Osteocyte (in vitro differentiated cells): ENCODE measurements at places on chromosomes 1 and 21. TPM values are rescaled to one million over a fixed set of nuclear protein-coding genes. Genes with fewer than 3 reads are reported as not detected.

CCDC17 gene
- total RNA-seq: 2.2 and 2.4 TPM in 2 replicates

CFAP107 gene
- total RNA-seq: not detected in 2 replicates

SPRR2E gene
- total RNA-seq: not detected in 2 replicates

ROR1 gene
- 20.6 and 21.8 TPM in 2 replicates for total RNA-seq

EPHA2 gene
- 152 and 155 TPM in 2 replicates for total RNA-seq

G0S2 gene
- total RNA-seq: 0.40 TPM in 1 of 2 replicates, not detected in the other

IL10 gene
- total RNA-seq: not detected in 2 replicates

LCE2C gene
- total RNA-seq: not detected in 2 replicates

CLCA1 gene
- total RNA-seq: not detected in 2 replicates

KRTAP20-2 gene
- total RNA-seq: not detected in 2 replicates

DNA sequence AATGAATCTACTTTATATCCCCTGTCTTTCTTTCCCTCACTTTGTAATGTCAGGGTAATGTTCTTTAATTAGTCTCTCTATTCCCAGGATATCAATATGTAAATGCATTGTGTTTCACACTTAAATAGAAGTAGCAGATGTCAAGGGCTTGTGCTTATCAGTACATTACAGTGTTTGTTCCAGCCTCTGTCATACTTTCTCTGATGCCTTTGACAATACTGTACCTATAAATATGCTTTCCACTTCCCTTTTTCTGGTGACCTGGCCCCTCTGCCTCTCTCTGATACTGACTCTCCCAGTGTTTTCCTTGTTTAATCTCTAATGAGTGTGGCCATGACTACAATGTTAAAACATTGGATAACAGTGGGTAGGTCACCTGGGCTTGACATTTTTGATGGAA lies 862.0 kb upstream of the NEGR1 start:
- no peak for DNase-seq
- no peaks in the 10 kb centered on the region for H3K4me1 ChIP-seq

GRCh38 chr1:156487862-156488261 lies 12.7 kb downstream of the MEF2D start:
- H3K4me3 ChIP-seq: no peak overlapping the region
- DNase-seq: no peak
- H3K36me3 ChIP-seq: peaks cover 6% of the 10 kb centered on the region
- H3K4me1 ChIP-seq: peaks cover 53% of the 10 kb centered on the region

DNA sequence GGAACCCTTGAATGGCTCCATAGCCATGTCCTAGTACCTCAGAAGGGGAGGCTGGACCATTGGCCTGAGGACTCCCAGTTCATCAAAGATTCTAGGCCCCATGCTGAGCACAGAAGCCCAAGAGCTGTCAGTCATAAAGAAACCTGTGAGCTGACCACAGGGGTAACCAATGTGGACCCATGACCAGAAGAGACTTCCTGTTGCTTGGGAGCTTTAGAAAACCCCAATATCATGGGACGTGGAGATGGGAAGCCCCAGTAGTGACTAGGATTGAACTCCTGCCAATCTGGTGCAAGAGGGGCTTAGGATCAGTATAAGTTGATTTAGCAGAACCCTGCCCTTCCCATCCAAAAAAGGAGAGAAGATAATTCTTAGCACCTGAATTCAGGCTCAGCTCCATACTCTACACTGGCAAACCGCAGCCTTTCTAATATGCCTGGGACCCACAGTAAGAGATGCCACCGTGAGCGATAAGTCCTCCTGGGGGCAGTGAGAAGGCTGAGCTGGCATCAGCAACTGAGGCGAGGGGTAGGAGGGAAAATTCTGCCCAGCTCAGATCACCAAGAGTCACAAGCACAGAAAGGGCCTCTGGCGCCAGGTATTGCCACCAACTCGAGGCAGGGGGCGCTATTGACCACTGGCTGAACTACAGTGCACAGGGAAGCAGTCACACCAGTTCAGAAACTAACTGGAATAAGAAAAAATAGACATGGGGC lies 108.9 kb downstream of the CAPN8 start:
- no peaks in the 10 kb centered on the region for H3K36me3 ChIP-seq
- no peak for DNase-seq
- H3K4me3 ChIP-seq: no peak overlapping the region
- no peak overlapping the region for H3K27ac ChIP-seq
- no peaks in the 10 kb centered on the region for H3K4me1 ChIP-seq
- no peaks in the 10 kb centered on the region for H3K27me3 ChIP-seq

DNA sequence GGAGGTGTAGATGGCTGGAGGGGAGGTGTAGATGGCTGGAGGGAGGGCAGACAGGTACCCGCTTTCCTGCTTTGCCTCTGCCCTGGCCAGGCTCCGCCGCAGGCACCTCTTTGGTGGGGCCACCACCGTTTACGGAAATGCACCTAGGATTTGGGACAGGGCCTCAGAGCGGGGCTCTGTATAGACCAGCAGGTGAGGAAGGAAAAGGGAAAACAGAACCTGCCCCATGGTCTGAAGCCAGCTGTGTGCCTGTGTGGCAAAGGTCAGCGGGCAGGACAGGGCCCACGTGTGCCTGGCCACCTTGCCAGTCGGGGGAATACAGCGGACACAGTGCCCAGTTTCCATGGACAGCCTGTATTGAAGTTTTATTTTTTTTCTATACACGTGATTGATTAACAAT lies 12.1 kb upstream of the PTTG1IP start:
- H3K36me3 ChIP-seq: no peaks in the 10 kb centered on the region
- no peak for DNase-seq
- H3K4me1 ChIP-seq: peaks cover 10% of the 10 kb centered on the region

DNA sequence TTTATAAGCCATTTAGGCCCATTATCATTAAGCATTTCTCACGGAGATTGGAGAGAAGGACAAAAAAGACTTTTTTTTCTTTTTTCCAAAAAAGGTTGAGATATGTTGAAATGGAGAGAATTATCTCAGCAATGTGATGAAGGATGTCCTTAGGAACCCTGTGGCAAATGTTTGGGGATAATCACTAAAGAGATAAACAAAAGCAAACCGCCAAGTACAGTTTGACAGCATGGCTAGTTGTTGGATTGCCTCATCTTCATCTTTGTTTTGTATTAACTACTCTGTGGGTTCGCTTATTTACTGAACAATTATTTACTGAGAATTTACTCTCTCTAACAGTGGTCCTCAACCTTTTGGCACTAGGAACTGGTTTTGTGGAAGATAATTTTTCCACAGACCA lies 97.4 kb upstream of the HP1BP3 start:
- H3K4me1 ChIP-seq: peaks cover 3% of the 10 kb centered on the region
- H3K36me3 ChIP-seq: peaks cover 28% of the 10 kb centered on the region
- H3K27ac ChIP-seq: no peak overlapping the region
- no peak for DNase-seq
- no peak overlapping the region for H3K4me3 ChIP-seq

GRCh38 chr1:106200711-106201110 lies 855.8 kb upstream of the PRMT6 start:
- no peaks in the 10 kb centered on the region for H3K27me3 ChIP-seq
- no peak overlapping the region for H3K27ac ChIP-seq
- no peaks in the 10 kb centered on the region for H3K36me3 ChIP-seq
- no peak overlapping the region for H3K4me3 ChIP-seq
- no peaks in the 10 kb centered on the region for H3K4me1 ChIP-seq
- no peak for DNase-seq

- DNase-seq: no peak
- no peaks in the 10 kb centered on the region for H3K27me3 ChIP-seq
- peak overlapping the region; percentile 62 for H3K27ac ChIP-seq
- no peak overlapping the region for H3K4me3 ChIP-seq
- H3K4me1 ChIP-seq: peaks cover 78% of the 10 kb centered on the region
Measured at GRCh38 chr1:21331752-21332478, 41.7 kb upstream of the ECE1 start.

- DNase-seq: no peak
- H3K36me3 ChIP-seq: no peaks in the 10 kb centered on the region
- H3K27ac ChIP-seq: no peak overlapping the region
- peaks cover 35% of the 10 kb centered on the region for H3K27me3 ChIP-seq
Measured at GRCh38 chr1:161473348-161473747, 31.9 kb upstream of the FCGR2A start.

GRCh38 chr1:30437059-30437576 lies 286.3 kb downstream of the MATN1 start:
- no peak overlapping the region for H3K4me3 ChIP-seq
- H3K27ac ChIP-seq: no peak overlapping the region
- peaks cover 4% of the 10 kb centered on the region for H3K27me3 ChIP-seq
- H3K4me1 ChIP-seq: no peaks in the 10 kb centered on the region

- peaks cover 11% of the 10 kb centered on the region for H3K4me1 ChIP-seq
- no peaks in the 10 kb centered on the region for H3K27me3 ChIP-seq
- no peaks in the 10 kb centered on the region for H3K36me3 ChIP-seq
- no peak overlapping the region for H3K4me3 ChIP-seq
- DNase-seq: no peak
- no peak overlapping the region for H3K27ac ChIP-seq
Measured at GRCh38 chr1:56028911-56029310, 550.5 kb downstream of the PLPP3 start.

GRCh38 chr1:243390162-243390791 lies 134.4 kb downstream of the SDCCAG8 start:
- no peaks in the 10 kb centered on the region for H3K4me1 ChIP-seq
- no peak overlapping the region for H3K4me3 ChIP-seq
- no peak for DNase-seq
- H3K27ac ChIP-seq: no peak overlapping the region
- peaks cover 14% of the 10 kb centered on the region for H3K36me3 ChIP-seq
- H3K27me3 ChIP-seq: no peaks in the 10 kb centered on the region

GRCh38 chr1:44048532-44049215 lies 17.4 kb upstream of the SLC6A9 start:
- peaks cover 7% of the 10 kb centered on the region for H3K4me1 ChIP-seq
- H3K36me3 ChIP-seq: peaks cover 2% of the 10 kb centered on the region
- no peak overlapping the region for H3K4me3 ChIP-seq
- no peak overlapping the region for H3K27ac ChIP-seq
- DNase-seq: no peak

- DNase-seq: no peak
- no peak overlapping the region for H3K4me3 ChIP-seq
- H3K27me3 ChIP-seq: no peaks in the 10 kb centered on the region
- no peaks in the 10 kb centered on the region for H3K36me3 ChIP-seq
- no peak overlapping the region for H3K27ac ChIP-seq
Measured at GRCh38 chr1:101483982-101484688, 247.3 kb downstream of the S1PR1 start.

DNA sequence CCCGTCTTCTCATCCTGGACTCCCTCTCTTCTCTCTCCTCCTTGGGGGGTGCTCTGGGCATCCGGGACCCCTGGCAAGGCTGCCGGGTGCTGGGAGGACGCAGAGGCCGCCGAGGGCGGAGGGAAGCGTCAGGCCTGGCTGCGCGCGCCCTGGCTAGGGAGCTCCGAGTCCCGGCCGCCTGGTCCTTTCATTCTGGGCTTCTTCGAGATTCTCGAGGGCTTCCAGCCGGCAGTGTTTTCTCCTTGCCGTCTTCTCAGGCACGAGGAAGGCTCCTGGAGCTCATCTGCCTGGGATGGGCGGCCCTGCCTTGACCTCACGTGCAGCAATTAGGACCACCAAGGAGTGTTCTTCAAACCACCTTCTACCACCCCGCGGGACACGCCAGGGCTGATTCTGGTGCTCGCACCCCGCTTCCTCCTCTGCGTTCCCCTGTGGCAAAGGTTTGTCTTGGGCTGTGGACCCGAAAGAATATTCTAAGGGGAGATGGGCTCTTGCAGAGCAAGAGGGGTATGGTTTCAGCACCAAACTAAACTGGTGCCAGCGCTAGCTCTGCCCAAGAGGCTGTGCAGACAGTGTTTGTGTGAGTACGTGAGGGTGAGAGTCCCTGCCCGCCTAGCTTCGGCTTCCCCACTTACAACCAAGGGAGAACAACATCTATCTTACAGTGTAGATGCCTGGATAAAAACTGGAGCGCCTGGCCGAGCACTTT lies 36.5 kb downstream of the PIK3CD start:
- no peaks in the 10 kb centered on the region for H3K27me3 ChIP-seq
- H3K36me3 ChIP-seq: no peaks in the 10 kb centered on the region
- H3K27ac ChIP-seq: peak overlapping the region; percentile 47
- H3K4me1 ChIP-seq: peaks cover 32% of the 10 kb centered on the region
- peak overlapping the region; percentile 79 for H3K4me3 ChIP-seq
- no peak for DNase-seq

DNA sequence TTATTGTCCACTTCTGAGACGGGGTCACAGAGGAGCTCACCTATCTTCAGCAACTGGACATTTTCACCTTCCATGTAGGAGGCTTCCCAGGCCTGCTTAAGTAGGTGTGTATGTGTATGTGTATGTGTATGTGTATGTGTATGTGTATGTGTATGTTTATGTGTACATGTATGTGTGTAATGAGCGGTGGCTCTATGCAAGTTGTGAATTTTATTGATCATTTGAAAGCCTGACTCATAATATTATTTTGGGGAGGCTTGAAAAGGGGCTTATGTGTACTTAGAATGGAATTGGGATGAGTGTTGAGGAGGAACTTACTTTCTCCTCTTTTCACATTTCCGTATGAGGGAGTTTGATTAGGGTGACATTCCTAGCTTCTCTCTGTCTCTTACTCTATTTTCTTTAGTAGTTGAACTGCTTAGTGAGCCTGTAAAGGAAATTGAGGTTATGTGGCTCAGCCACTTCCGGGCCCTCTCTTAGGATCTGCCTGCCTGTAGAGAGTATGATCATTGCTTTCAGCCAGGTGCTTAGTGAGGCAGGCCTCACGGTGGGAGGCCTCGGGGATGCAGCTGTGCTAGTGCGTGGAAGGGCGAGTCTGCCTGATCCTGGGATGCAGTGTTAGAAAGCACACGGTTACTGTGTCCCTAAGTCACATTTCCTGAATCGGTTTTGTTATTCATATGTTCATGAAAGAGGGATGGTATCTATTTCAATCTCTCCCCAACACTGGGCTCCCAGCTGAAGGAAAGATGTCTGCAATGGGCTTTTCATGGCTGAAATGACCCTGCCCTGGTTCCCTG lies 61.0 kb downstream of the IER5 start:
- no peak overlapping the region for H3K4me3 ChIP-seq
- H3K27me3 ChIP-seq: peaks cover 16% of the 10 kb centered on the region
- peaks cover 4% of the 10 kb centered on the region for H3K36me3 ChIP-seq
- peaks cover 7% of the 10 kb centered on the region for H3K4me1 ChIP-seq

DNA sequence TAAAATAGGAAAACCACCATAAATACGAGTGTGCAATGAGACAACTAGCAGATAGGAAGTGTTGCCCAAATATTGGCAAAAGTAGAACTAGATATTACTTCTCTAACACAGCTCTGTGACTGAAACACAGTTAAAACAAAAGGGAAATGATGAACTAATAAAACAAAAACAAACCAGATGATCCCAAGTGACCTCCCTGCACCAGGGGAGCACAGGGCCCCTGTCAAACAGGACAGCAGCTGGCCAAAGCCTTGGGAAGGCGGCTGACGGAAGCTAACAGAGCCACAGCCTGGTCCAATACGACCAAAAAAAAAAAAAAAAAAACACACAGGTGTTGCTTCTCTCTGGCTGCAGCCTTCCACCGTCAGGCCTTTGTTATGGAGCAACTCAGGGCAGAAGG lies 17.8 kb downstream of the ZBTB17 start:
- H3K36me3 ChIP-seq: peaks cover 4% of the 10 kb centered on the region
- no peak for DNase-seq
- H3K27me3 ChIP-seq: no peaks in the 10 kb centered on the region
- H3K27ac ChIP-seq: peak overlapping the region; percentile 73

GRCh38 chr1:11227106-11228077 lies 35.0 kb downstream of the MTOR start:
- no peak for DNase-seq
- H3K4me3 ChIP-seq: no peak overlapping the region
- H3K27ac ChIP-seq: no peak overlapping the region
- H3K27me3 ChIP-seq: no peaks in the 10 kb centered on the region
- H3K36me3 ChIP-seq: peaks cover 53% of the 10 kb centered on the region
